ENCODE measurements at places on chromosomes 3 and 15.

DNA sequence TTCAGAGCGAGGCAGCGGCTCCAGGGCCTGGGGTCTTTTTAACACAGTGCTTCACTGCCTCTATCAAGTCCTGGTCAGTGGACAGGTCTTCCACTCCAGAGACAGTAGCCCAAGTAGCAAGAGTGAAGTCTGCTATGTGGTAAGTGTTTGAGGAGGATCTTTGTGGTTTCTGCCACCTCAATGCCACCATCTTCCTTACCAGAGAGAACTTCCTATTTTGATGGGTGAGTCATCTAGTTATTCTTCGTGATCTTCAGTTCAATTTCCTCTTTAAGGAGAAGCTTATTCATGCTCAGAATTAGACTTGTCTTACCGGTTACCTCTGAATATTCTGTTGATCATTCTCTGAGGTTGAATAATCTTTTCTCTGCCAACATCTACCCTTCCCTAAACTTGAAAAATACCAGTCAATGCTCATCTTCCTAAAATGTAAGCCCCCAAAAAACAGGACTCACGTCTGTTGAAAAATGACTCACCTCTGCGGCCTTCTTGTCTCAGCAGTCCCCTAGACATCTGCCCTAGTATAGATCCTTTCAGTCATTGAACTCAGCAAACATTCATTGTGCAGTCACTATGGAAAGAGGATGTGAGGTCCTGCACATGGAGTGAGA lies 32.2 kb upstream of the BCL6 start:
- DNase-seq, result no peak

DNA sequence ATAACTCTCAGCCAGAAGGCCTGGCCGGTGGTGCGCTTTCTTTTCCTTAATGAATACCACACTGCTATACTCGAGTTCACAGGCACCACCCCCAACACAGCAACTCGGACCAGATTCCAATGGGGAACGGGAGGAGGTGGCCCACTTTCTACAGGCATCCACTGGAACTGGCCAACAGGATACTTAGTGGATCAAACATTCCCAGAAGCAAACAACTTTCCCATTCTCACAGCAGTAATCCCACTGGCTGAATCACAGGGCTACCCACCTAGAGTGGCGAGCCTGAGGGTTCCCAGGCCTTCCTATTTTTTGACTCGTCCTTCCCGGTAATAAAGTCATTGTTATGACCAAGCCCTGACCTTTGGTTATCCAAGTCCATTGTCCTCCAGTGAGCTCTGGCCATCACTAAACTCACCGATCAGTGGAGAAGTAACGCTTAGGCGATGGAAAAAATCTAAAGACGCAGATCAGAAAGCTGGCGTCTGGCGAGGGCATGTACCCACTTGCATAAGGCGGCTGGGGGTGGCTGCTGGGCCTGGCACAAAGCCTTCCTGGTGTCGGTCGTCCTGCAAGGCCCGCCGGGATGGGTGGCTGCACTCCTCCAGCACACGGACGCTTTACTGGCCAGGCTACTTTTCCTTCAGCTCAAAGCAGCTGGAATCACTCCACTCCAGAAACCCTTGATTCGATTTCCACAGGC lies 1.2 kb downstream of the EOGT start:
- no peak for DNase-seq

- DNase-seq, result peak; percentile 73
These were observed at the start of gene ARPP19 for GRCh38 chr15:52568601-52569585. Gene ARPP19 (minus strand): TSS chr15:52569030. CDS start chr15:52568892, 138 bp downstream.

GRCh38 chr3:186137051-186137685 lies 28.3 kb upstream of the ETV5 start:
- no peak for DNase-seq

DNA sequence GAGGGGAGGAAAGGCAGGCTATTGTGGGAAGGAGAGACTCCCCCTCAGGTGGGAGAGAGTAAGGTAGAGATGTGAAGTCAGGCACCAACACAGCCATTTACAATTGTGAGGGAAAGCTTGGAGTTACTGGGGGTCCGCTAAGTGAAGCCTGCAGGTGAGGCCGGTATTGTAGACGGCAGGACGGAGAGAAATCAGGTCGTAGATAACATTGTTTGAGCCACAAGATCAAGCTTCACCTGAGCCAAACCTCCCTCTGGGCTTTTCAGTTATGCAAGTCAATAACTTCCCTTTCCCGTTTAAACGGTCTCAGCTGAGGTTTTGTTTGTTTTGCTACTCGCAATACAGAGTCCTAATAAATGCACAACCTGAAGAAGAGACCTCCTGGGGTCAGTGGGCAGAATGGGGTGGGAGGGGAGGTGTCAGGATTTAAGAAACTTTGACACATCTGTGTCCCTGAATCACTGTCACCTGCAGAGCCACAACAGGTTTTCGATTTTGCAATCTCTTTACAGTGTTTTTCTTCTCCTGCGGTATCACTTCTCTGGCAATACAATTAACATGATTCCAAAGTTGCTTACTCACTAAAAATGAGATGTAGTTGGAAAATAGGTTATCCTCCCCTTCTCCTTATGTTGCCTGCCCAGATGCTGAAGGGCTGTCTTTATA lies 72.0 kb upstream of the GLCE start:
- DNase-seq, result no peak

DNA sequence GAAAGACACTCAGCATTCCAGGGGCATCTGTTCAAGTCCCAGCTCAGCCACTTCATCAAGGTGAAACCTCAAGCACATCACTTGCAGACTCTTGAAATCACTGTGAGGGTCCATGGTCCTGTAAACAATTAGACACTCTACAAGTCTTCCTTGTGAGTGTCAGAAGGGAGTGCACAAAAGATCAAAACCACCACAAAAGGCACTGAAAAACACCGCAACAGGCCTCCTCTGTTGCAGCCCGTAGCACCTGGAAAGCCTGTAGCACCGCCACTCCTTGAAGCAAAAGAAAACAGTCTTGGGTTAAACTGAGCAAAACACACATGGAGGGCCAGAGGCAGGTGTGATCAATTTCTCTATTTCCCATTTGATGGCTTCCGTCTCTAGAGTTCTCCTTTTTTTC lies 63.8 kb upstream of the SNRK start:
- DNase-seq, result no peak

GRCh38 chr15:83498801-83499200 lies 51.7 kb downstream of the SH3GL3 start:
- DNase-seq, result no peak

DNA sequence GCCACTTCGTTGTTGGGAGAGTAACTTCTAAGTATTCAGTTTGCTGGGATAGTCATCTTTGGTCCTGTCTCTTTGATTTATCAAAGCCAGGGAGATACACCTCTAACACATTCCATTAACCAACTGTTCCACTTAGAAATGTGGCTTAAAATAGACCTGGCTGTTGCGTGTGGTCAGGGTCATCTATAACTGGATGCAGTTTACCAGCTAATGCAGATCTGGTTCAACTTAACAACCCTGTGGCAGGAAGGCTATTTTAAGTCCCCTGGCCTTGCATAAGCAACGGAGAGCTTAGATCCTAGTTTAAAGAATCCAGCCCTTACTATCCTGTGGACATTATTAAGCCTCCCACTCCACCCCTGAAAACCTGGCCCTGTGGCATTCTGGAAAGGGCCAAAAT lies 28.1 kb upstream of the CAPN3 start:
- no peak for DNase-seq

GRCh38 chr15:62809115-62809967 lies 233.2 kb upstream of the TPM1 start:
- DNase-seq, result no peak

DNA sequence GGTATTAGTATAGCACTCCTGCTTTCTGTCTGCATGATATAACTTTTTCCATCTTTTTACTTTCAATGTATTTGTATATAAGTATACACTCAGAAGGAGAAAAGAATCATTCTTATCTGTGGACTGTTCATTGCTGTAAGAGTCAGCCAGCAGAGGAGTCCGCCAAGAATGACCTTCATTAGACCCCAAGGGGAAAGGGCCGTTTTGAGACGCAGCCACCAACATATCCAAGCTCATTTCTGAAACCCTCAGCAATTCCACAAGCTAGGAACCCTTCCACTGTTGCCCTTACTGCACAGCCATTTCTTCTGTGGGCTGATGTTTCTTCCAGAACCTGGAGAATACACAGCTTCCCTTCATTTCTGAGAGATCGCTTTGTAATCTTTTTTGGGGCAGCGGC lies 301.8 kb downstream of the ADAMTS17 start:
- DNase-seq, result no peak

GRCh38 chr3:123695731-123696640 lies 111.1 kb upstream of the HACD2 start:
- no peak for DNase-seq

- DNase-seq, result no peak
These were observed 105.7 kb downstream of the ANO10 start for GRCh38 chr3:43515970-43516635.

- DNase-seq, result no peak
These were observed 1.2 kb downstream of the CFAP91 start for GRCh38 chr3:119703820-119704531.

DNA sequence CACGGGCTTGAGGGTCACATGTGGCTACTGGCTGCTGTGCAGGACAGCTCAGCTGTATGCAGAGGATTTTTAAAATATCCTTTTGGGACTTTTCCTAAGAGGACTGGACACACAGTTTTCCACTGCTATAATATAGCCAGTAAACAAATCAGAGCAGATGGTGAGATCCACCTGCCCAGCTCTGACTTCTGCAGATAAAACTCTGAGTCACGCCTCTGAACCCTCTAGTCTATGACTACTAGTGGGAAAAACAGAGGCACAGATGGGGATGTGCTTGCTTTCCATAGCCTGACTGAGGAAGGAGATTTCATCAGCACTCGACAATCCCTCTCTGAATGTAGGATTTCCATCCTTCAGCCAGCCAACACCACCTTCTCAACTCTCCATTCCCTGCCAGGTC lies 45.1 kb downstream of the COLQ start:
- no peak for DNase-seq

DNA sequence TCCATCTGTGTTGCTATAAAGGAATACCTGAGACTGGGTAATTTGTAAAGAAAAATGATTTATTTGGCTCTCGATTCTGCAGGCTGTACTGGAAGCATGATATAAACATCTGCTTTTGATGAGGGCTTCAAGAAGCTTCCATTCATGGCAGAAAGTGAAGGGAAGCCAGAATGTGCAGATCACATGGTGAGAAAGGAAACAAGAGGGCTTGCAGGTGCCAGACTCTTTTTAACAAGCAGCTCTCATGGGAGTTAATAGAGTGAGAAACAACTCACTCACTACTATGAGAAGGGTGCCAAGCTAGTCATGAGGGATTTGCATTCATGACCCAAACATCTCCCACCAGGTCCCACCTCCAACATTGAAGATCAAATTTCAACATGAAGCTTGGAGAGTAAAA lies 247.2 kb downstream of the ZIC4 start:
- DNase-seq, result no peak

DNA sequence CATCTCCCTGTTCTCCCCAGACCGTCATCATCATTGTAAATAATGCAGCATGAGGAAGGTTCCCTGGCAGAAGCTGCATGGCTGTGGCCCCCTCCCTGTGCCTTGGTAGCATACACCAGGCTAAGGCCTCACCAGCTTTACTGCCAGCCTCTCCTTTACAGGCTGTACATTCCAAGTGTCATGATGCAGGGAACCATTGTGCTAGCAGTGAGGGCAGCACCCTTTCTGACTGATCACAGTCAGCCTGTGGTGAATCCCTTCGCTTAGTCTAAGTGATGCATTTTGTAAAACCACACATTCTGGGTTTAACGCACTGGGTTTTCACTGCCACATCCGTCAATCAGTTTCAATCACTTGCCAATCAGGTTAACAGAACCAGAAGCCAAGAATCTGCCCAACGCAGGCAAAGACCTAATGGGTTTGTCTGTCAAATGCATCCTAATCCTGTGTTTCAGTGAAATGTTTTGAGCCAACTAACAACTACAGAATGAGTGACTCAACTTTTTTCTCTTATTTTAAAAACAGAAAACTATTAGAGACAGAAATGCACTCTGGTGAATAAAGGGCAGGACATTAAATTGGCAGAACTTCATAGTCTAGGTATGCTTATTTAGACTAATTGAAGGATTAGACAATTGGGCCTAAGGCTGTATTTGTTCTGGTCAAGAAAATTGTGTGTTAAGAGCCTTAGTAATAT lies 225.9 kb upstream of the DPH6 start:
- no peak for DNase-seq

GRCh38 chr3:195889870-195890295 lies 18.5 kb downstream of the TNK2 start:
- DNase-seq, result no peak

GRCh38 chr15:83327041-83327440 lies 42.6 kb upstream of the BNC1 start:
- no peak for DNase-seq

DNA sequence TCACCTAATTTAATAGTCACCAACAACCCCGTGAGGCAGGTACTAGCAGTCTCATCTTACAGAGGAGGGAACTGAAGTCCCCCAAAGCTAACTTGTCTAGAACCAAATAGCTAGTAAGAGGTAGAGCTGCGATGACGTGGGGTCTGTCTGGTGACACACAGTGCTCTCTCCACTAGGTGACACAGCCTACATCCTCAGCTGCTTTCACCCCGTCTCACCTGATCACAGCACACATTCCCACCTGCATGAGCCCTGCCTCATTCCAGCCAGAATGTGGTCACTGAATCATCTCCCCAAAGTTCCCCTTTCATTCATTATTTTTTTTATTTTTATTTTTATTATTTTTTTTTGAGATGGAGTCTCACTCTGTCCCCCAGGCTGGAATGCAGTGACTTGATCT lies 21.3 kb upstream of the MAGEF1 start:
- DNase-seq, result no peak

DNA sequence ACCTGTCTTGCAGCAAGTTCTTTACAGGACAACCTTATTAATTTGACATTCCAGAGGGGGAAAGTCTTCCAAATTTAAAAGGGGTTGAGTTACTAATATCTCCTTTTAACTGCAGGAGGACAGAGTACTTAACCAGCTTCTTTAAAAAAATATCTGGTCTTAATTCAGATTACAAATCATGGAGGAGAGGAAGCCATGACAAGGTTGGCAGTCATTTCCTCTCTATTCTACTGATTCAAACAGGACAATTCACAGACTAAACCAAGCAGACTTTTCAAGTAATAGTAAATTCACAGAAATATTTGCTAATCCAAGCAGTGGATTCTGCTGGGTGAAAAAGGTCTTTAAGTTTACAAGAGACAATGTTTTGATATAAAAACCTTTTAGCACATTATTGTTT lies 185.3 kb downstream of the CFAP20DC start:
- no peak for DNase-seq

DNA sequence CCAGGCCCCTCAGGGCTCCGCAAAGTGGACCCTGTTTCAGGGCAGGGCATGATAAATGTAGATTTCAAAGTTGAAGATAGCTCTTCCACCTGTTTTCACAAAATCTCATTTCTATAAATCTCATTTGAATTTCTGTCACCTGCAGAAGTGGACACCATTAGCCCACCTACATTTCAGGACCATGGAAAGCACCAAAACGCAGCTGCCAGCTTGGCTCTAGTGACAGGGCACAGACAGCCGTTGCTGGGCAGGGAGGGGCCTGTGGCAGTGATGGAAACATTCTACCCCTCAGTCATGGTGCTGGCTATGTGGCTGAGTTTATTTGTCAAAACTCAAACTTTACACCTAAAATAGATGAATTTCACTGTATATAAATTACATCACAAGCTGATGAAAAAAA lies 40.4 kb downstream of the PRR23E start:
- no peak for DNase-seq

- DNase-seq, result peak; percentile 71
These were observed at the start of gene CCDC174 for GRCh38 chr3:14651440-14652251. Gene CCDC174 (plus strand): TSS chr3:14651762. CDS start chr3:14651837, 75 bp downstream.

- DNase-seq, result no peak
These were observed 88.9 kb downstream of the ITPR1 start for GRCh38 chr3:4581920-4582611.

Data from GM12891 (cell line).